Activated naive CD4-positive, alpha-beta T cell (primary cell): ENCODE measurements at places on chromosomes 2 and 18.

- DNase-seq, result no peak
These were observed 393.1 kb upstream of the SLC14A2 start for GRCh38 chr18:45222180-45222579.

DNA sequence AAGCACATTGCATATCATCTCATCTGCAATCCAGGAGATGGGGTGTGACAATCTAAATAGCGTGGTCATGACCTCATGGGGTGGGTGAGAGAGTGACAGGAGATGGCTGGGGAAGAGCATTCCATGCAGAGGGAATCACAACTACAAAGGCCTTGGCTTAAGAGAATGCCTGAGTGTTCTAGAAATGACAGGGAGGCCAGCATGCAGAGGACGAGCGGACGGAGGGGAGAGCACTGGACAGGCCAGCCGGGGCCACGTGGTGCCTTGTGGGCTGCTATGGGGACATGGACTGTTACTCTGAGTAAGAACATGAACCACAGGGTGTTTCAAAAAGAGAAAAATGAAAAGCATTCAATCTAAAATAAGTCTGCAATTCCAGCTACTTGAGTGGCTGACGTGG is 117.9 kb upstream of the ODC1 start:
- DNase-seq, result no peak

GRCh38 chr2:97997784-97998392 is 2.1 kb upstream of the TMEM131 start:
- DNase-seq, result no peak

DNA sequence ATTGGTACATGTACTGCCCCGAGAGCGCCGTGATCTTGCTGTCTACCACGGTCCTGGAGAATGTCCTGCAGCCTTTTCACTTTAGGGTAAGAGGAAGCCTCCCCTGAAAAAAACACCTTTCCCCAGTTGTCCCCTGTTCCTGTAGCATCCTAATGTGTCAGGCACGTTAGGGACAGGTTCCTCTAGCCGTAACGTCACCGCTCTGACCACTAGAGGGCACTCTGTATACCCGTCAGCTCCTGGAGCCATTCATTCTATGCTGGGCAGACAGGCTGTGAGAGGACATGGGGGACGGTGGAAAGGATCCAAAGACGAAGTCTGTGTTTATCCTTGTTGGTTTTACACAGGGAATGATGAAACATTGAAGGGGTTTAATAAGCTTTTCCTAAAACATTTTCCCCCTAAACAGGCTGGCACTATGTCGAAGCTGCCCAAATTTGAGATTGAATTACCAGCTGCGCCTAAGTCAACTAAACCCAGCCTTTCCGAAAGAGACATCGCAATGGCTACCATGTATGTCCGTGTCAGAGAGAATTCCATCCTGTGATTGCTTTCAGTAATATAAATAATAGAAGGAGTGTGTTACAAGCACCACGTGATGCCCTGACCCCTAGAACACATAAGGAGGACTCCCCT is 12.7 kb downstream of the RMC1 start:
- peak; percentile 26 for DNase-seq

- no peak for DNase-seq
These were observed 876 bp upstream of the CYP27A1 start for GRCh38 chr2:218780851-218781690.
